ENCODE measurements at places on chromosomes 16 and 17.

DNA sequence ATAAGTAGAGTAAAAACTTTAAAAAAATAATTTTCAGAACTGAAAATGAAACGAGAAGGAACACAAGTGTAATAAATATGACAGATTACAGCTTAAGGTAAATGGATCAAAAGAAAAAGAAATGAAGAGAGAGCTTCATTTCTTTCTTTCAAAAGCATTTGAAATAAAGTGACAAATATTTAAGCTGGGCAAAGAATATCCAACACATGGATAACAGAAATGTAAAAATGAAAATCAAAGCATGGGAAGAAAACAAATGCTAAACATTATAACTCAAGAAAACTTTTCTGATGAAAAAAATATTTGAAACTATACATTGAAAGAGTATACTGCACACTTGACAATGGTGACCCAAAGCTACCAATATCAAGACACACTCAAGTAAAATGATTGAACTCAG, 143.6 kb upstream of the IRX5 start:
- DNase-seq = no peak

- DNase-seq = peak; percentile 65
Measured at GRCh38 chr16:48164907-48165715, 9.3 kb upstream of the ABCC12 start.

DNA sequence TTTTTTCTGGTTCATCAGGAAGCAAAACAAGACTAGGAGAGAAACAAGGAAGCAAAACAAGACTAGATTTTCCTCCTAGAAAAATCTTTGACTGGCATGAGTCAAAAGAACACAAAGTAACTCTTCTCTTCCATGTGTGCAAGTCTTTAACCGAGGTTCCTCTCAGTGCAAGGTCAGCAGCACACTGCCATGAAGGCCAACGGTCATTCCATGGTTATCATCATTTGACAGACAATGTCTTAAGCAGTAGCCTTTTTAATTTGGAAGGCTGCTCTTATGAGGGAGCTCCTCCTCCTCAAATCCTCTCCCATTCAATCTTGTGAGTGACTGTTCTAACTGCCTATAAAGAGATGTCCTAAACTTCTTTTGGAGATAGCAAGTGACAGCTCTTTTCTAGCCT, 15.4 kb upstream of the DHRS13 start:
- no peak for DNase-seq

DNA sequence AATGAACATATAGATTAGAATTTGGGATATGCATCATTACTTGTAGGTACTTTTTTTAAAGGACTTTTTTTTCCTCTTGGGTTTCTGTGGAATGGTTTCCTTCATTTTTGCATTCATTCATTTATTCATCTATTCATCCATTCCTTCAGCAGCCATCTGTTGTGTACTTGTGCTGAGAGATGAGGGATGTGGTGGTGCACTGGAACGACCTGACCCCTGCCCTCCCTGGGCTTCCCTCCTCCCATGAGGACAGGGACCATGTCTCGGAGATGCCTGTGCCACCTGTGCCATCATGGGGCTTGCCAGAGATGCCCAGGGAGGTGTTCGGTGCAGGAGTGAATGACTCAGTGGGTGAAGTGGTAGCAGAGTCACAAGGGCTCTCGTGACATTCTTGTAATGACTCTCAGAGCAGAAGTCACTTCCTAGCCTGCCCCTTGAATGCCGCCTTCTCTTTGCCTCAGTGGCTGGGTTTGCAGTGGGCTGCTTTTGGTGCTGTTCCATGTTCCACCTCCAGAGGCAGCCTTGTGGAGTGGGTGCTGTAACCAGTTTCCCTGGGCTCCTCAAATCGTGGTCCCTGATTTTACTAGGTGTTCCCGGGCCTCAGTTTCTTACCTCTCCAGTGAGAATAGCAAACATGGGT, 43.9 kb downstream of the CLEC16A start:
- peak; percentile 49 for DNase-seq

DNA sequence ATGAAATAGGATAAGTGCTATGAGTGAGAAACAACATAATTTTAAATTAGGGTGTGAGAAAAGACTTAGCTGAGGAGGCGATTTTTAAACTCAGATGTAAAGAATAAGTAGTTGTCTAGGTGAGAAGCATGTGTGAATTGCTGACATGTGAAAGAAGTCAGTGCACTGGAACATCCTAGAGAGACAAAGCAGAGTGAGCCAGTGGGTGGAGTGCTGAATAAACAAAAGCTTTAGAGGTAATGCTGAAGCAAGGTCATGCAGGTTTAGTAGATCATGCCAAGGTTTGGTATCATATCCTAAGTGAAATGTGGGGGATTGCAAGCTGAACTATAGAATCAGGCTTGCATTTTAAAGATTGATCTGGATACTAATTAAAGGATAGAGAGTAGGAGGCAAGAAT, 89.4 kb downstream of the KIF2B start:
- DNase-seq = no peak

DNA sequence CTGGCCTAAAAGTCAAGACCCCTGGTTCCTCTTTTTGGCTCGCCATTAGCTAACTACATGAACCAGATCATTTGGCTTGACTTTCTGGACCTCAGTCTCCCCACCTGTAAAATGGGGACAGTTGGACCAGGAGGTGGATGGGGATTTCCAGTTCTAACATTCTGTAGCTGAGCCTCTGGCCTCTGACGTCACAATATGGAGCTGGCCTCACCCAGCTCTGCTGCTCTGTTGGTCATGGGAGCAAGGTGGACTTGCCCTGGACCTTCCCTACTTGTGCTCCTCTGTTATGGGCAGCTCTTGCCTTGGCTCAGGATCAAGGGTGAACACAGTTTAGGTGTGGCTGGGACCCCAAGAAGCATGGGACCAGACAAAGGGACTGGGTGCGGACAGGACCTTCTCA, 16.5 kb upstream of the KCNH6 start:
- DNase-seq = no peak

DNA sequence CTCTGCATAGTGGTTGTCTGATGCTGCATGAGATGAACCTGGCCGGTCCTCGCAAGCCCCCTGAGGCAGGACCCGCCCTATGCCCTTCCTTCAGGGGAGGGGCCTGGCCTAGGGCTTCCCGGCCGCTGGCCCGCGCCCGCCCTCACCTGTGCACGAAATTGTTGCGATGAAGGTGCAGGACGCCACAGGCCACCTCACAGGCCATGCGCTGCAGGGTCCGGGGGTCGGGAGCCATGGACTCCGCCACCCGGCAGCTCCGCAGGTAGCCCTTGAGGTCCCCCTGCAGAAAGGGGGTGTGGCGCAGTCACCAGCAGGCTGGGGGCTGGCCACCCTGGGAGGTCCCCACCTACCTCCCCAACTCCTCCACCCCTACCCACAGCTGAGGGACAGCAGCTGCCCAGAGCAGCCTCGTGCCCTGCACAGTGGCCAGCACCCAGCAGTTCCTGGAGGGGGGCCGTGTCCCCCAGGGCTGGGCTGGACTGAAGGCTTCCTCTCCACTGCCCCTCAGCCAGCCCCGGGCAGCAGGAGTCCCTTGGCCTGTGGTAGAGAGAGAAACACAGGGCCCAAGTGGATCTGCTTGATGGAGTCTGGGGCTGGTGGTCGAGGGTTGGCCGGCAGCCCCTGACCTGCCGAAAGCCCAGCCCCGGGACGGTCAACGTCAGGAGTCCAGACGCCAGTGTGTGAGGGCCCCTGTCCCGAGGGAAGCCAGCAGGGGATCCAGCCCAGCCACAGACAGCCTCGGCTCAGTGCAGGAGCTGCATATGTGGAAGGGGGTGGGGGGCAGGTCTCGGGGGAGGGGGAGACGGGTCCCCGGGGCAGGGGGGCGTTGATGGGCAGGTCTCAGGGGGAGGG, 38.8 kb upstream of the PVALEF start:
- no peak for DNase-seq

- DNase-seq = no peak
Measured at GRCh38 chr17:50267074-50267841, 7.0 kb upstream of the TMEM92 start.

GRCh38 chr16:19458722-19459379, 41.2 kb downstream of the TMC5 start:
- DNase-seq = no peak

DNA sequence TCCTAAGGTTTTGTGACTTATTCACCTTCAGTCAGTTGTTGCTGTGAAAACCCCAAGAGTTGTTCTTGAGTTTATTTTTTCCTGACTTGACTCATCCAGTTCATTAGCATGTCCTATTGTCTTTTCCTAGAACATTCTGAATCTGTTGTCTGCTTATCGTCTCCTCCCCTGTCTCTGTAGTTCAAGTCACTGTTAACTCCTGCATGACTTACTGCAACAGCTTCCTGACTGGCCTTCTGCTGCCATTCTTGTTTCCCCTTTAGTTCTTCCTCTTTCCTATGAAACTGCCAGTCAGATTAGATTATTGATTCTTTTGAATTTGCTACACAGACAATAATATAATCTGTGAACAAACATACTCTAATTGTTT, 161.5 kb downstream of the FTO start:
- DNase-seq = no peak

Measured in stimulated activated CD4-positive, alpha-beta T cell treated with anti-CD3 and anti-CD28 coated beads, Interleukin-1b, Interleukin-23, amount 100 ng/mL, for 4 hours (primary cell).